A172 (cell line): ENCODE measurements at places on chromosomes 16 and 17. TPM values are rescaled to one million over a fixed set of nuclear protein-coding genes. Genes with fewer than 3 reads are reported as not detected.

DNA sequence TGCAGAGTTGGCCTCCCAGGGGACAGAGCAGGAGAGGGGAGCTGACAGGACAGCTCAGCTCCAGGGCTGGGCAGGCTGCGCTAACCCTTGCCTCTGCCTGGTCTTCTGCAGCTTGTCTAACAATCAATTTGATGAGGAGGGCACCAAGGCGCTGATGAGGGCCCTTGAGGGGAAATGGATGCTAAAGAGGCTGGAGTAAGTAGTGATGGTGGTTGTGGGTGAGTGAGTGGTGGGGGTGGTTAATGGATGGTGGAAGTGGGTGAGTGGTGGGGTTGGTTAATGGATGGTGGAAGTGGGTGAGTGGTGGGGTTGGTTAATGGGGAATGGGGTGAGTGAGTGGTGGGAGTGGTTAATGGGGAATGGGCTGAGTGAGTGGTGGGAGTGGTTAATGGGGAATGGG is 22.0 kb upstream of the CPNE2 start:
- no peak for DNase-seq

- DNase-seq: no peak
These were observed 67.7 kb upstream of the ARL4D start for GRCh38 chr17:43330876-43331639.

- no peak for DNase-seq
These were observed 140.7 kb downstream of the C16orf78 start for GRCh38 chr16:49514073-49514980.

DNA sequence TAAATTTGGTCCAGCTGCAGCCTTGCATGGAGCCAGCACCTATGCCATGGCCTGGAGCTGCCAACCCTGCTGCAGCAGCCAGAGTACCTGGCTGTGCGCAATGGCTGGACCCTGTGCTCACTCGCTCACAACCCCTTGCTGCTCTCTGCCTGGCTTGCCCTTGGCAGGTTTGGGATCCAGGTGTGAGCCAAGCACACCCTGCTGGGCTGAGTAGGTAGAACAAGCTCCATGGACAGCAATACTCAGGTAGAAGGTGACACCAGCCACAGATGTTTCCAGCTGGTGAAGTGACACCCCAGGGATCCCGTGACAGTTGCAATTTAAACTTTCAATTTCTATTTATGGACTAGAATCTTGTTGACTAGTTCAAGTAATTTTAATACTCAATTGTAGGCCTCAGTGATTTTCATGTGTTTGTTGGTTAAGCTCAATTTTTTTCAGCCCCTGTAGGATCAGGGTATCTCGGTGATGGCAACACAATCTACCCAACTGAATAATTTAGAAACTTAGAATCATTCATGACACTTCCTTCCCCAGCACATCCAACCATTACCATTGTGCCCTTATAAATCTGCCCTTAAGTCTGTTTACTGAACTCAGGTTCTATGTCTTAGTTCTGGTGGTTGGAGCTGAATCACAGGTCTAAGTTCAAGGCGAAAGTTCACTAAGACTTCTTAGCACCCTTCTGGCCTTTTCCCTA is 480.0 kb downstream of the PMP22 start:
- DNase-seq: no peak

- no peak for DNase-seq
These were observed 7.7 kb upstream of the ACTG1 start for GRCh38 chr17:81520021-81520901.

Gene TEKT5
- not detected in 2 replicates for total RNA-seq

Gene TBC1D3
- not detected in 2 replicates for total RNA-seq

Gene SDR42E1
- total RNA-seq: 0.03 and 0.14 TPM in 2 replicates

Gene JMJD6
- 40.5 and 46.8 TPM in 2 replicates for total RNA-seq
